ENCODE measurements at places on chromosomes 1 and 21. TPM values are rescaled to one million over a fixed set of nuclear protein-coding genes. Genes with fewer than 3 reads are reported as not detected.

FCGR1A gene
- not detected for total RNA-seq

OR10Z1 gene
- not detected for total RNA-seq

CROCC gene
- total RNA-seq: 22.0 TPM

AGT gene
- total RNA-seq: 0.24 TPM

C8A gene
- total RNA-seq: not detected

SH2D1B gene
- total RNA-seq: 0.21 TPM

PTPN22 gene
- total RNA-seq: 0.96 TPM

TNFSF4 gene
- 0.24 TPM for total RNA-seq

FCMR gene
- total RNA-seq: under 0.01 TPM

CLCA4 gene
- 0.96 TPM for total RNA-seq

PRRX1 gene
- not detected for total RNA-seq

IVL gene
- 0.43 TPM for total RNA-seq

IL19 gene
- total RNA-seq: not detected

CD1C gene
- not detected for total RNA-seq

SAMSN1 gene
- total RNA-seq: not detected

WNT3A gene
- not detected for total RNA-seq

ST6GALNAC5 gene
- total RNA-seq: 9.2 TPM

C1orf94 gene
- total RNA-seq: not detected

HSF2BP gene
- total RNA-seq: 16.6 TPM

CFAP107 gene
- total RNA-seq: not detected

RGS5 gene
- 3.2 TPM for total RNA-seq

SV2A gene
- total RNA-seq: 1.7 TPM

RHEX gene
- total RNA-seq: 2.2 TPM

VAV3 gene
- total RNA-seq: 0.96 TPM

UBE2U gene
- total RNA-seq: not detected

MPL gene
- not detected for total RNA-seq

RAB7B gene
- total RNA-seq: 7.2 TPM

MEX3A gene
- 6.5 TPM for total RNA-seq

RGS16 gene
- total RNA-seq: 0.72 TPM

EFCAB7 gene
- total RNA-seq: 2.9 TPM

GPR3 gene
- total RNA-seq: not detected

PSEN2 gene
- 21.3 TPM for total RNA-seq

TMPRSS3 gene
- total RNA-seq: not detected

GOLT1A gene
- 1.4 TPM for total RNA-seq

KANK4 gene
- under 0.01 TPM for total RNA-seq

GIPC2 gene
- 0.48 TPM for total RNA-seq

NUF2 gene
- total RNA-seq: 2.7 TPM

ATF6 gene
- 31.3 TPM for total RNA-seq

RAD54L gene
- total RNA-seq: 0.96 TPM

KIF17 gene
- 1.7 TPM for total RNA-seq

APCS gene
- not detected for total RNA-seq

TEDDM1 gene
- total RNA-seq: not detected

SLC22A15 gene
- total RNA-seq: 21.0 TPM

F11R gene
- total RNA-seq: 410 TPM

TSPAN1 gene
- 29.4 TPM for total RNA-seq

SHE gene
- 0.24 TPM for total RNA-seq

ARHGAP30 gene
- 0.85 TPM for total RNA-seq

KCNJ10 gene
- not detected for total RNA-seq

DMRTB1 gene
- not detected for total RNA-seq

GJA8 gene
- not detected for total RNA-seq

ZNF697 gene
- 4.0 TPM for total RNA-seq

BRINP2 gene
- total RNA-seq: not detected

SHISAL2A gene
- not detected for total RNA-seq

VASH2 gene
- total RNA-seq: 0.24 TPM

WDR64 gene
- not detected for total RNA-seq

All from tracheal epithelial cell (primary cell).